ENCODE measurements at places on chromosomes 3 and 15.

GRCh38 chr15:82048811-82049210, 3.0 kb upstream of the MEX3B start:
- DNase-seq: no peak

DNA sequence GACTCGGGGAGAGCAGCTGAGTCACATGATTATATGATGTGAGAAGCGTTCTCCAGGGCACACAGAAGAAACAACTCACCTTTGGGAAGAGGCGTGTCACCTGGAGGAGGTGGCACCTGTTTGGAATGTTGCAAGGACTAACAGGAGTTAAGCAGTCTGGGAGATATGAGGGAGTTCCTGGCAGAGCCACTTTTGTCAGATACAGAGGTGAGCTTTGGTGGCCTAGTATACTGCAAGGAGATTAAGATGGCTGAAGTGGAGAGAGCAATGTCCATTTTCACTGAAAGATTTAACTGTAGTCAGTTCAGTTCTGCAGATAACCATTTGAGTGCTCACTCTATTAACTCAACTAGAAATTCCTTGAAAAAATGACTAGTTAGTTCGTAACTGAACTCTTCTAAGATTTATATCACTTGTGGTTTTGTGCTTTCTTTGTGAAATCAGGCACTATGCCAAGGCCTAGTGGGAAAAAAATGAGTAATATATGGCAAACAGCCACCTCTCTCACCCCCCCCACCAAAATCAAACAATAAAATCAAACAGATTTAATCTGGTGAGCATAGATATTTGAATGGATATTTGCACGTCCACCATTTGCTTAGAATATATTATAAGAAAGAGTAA, 61.3 kb downstream of the CRYBG3 start:
- DNase-seq: peak; percentile 13

GRCh38 chr15:62052713-62053112, 7.5 kb downstream of the VPS13C start:
- no peak for DNase-seq

DNA sequence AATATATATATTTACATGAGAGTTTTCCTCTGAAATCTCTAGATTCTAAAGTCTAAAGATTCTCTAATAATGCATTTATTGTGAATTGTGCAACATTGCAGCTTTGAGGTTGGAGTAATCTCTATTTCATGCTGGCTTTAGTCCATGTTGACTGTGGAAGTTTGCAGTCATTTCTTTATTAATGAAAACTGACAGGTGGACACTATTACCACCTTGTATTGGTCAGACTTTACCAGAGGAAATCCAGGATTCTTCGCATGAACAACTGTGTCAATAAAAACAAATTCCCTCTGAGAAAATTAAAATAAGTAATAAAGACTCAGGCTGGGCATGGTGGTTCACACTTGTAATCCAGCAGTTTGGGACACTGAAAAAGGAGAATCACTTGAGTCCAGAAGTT, 274.1 kb downstream of the SHQ1 start:
- no peak for DNase-seq

DNA sequence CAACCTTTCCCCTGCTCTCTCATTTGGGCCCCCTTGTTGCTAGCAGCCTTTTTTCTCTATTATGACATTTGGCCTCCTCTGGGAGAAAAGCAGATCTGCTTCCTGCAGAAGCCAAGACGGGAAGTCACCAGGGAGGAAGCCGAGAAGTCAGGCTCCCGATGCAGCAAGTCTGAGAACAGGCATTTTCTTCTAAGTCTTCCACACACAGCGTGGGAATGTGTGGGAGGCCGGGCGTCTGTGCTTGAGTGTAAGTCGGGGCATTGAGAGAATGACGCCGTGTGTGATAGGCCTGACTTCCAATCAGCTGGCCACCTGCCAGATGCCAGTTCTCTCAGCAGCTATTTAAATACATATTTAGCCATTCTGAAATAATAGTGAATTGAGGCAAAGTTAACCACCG, 75.8 kb upstream of the FAM98B start:
- no peak for DNase-seq

DNA sequence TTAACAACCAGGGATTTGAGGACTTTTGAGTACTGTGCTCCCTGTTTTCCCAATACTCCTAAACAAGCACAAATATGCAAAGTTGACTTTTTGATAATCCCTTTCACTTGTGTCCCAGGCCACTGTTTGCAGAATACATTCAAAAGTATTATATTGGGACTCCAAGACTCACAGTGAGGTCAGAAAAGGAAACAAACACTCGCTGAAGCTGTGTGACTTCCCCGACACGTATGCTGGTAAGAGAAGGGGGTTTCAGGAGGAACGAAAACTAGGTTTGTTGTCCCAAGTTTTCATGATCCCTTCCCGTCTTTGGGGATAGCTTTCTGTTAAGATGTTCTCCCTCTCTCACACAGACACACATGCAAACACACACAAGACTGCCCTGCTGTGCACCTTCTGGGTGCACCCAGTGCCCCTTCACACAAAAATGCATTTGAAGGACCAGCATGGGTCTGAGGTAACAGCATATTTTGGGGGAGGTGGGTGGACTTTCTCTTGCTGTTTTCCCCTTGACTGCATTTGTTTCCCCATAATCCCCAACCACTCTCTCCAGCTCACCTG, 225.2 kb upstream of the PRICKLE2 start:
- no peak for DNase-seq

DNA sequence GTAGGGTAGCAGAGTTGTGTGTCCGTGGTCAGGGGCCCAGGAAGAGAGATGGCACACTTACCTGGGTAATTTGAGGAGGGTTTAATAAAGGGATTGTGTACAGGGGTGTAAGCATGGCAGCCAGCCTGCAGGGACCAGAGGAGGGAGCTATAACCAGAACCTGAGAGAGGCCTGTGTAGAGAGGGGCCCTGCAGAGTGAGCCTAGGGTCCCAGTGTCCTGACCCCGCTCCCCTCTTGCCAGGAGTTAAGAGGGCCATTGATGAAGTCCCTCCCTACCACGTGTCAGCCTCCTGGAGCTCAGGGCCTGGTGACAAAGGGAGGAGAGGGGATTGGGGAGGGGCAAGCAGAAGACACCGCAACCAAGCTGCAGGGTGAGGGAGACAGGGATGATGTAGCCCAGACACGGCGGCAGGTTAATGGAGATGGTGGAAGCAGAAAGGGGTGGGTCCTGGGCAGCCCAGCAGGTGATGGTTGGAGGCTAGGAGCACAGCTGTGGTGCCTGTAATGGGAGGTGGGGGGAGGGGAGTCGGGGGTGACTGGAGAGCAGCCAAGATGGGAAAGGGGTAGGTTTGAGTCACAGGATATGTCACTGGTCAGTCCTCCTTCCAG, 165.4 kb upstream of the TOPAZ1 start:
- no peak for DNase-seq

- DNase-seq: no peak
These were observed 540.3 kb upstream of the CCDC54 start for GRCh38 chr3:106836906-106837305.

DNA sequence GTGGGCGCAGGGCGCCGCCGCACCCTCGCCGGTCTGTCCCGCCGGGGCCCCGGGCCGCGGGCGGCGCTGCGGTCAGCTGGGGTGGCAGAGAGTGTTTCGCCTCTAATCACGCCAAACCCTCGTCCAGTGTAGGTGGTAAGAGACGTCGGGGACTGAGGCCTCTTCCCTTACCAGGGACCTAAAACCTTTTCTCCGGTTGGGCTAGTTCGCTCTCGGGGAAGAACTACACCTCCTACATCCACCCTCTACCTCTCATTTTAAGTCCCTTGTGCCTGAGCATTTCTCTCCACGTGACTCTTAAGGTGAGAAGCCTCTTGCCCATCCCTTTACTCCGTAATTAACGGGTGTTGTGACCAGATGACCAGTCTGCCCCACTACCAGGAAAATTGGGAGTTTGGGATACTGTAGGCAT, 520 bp downstream of the TMEM42 start:
- no peak for DNase-seq

DNA sequence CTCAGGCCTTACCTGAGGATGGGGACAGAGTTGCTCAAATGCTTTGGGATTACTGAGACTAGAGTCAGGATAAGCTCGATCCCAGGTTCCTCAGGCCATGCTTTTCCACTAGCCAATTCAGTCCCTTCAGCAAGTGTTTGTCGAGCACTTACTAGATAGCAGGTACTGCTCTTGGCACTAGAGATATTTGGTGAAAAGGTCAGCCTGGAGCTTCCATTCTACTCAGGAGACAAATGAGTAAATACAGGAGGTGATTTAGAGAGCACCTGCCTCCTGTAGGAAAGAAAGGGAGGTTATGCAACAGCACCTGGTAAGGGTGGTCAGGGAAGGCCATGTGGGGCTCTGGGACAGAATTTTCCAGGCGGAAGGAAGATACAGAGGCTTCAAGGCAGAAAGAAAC, 99.9 kb downstream of the CACNA1D start:
- DNase-seq: no peak

GRCh38 chr3:155568295-155568694, 176.6 kb downstream of the PLCH1 start:
- DNase-seq: no peak

DNA sequence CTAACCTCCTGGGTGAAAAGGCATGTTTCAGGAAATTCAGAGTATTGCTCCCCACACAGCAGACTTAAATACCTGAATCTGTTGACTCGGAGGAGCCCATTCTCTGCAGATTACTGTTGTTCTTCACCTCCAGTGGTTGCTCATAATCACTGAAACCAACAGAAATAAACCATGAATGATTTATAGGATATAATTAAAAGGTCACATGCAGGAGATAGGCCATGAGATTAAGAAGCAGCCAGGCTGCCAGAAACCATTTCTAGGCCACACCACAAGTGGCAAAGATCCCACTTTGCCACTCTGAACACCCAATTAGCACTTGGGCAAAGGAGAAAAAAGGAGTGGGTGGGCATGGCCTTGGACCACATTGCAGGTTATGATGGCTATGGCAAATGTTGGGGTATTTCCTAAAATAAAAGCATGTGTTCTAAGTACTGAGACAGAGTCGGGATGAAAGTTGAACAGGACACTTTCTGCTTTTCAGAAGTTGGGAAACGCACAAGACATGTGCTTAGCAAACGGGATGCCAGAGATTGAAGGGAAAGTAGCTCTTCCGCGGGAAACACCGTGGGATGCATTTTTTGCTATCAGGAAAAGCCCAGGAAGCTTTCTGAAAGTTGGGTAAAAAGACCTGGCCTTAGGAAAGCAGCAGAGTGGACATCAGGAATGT, 1.5 kb downstream of the CDC25A start:
- DNase-seq: no peak

DNA sequence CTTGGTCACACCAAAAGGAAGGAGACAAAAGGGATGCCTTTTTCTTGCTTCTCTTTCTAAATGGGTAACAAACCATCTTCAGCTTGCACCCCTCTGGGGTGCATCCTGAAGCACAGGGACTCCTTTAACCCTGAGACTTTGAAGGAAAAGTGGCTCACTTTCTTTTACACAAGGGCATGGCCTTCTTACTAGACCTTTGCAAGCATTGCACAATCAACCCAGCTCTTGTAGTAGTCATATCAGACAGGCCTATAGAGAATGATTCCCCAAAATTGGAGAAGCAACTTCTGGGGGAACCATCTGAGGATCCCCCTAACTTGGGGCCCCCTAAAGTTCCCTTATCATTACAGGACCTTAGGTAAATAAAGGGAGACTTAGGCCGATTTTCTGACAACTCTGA, 56.1 kb upstream of the GK5 start:
- no peak for DNase-seq

GRCh38 chr3:150083655-150084042, 113.0 kb upstream of the PFN2 start:
- no peak for DNase-seq

DNA sequence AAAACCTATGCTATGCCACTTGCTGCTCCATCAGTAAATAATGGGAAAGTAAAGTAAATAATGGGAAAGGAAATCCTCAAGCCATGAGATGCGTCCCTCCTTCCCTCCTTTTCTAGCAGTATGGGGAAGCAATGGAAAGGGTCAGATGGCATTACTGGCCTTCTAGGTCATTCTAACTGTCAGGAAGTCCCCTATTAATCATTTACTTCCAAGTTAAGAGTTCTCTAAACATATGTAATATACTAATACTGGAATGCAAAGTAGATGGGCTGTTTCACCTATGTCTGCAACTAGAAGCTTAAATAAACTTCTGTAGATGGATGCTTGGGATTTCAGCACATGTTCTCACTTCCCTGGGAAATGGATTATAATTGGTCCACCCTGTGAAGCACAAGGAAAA, 55.9 kb downstream of the MDFIC2 start:
- DNase-seq: no peak

- DNase-seq: no peak
These were observed 11.6 kb upstream of the DLL4 start for GRCh38 chr15:40917585-40917984.

GRCh38 chr15:64456634-64457108, 3.7 kb upstream of the ZNF609 start:
- DNase-seq: no peak

- no peak for DNase-seq
These were observed 272.6 kb downstream of the SUCLG2 start for GRCh38 chr3:67381667-67382272.

DNA sequence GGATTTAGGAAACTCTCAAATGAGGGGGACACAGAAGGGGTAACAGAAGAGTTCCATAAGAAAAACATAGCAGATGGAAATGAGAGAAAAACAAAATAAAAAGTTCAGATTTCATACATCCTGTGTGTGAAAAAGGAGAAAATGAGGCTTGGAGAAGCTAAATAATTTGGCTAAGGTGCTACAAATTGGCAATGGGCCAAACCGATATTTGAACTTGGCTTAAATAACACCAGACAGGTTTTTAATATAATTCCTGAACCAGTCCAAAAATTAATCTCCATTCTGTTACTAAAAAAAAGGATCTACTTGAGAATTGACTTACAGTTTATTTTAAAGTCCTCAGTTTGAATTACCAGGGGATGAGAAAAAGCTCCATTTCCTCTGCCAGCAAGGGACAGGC, 342.9 kb upstream of the DPH6 start:
- no peak for DNase-seq

DNA sequence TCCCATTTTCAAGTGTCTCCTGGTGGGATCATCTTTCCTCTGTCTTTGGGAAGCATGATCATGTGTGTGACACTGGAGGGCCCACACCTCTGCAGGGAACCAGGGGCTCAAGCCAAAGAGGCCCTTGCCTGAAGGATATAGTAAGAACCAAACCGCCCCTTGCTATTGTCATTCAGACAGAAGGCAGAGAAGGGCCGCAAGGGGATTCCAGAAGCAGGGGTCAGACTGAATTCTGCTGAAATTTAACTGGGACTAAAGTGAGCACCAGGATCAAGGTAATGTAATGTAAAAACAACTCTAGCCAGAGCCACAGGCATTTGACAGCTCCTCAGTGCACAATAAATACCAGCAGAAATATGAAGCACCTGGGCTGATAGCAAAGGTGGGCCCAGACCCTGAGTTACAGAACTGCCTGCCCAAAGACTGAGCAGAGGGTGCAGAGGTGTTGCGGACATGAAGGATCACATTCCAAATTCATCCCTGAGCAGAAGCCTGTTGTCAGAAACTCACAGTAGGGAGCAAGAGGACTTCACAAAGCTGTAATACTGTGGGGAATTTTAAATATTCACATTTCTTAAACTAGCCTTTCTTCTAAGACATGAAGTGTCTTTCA, 46.0 kb upstream of the RASGRF1 start:
- no peak for DNase-seq

- no peak for DNase-seq
These were observed 490.0 kb downstream of the NAALADL2 start for GRCh38 chr3:175349168-175349567.

Data from stimulated activated CD4-positive, alpha-beta T cell treated with anti-CD3 and anti-CD28 coated beads, TNF-alpha, amount 100 ng/mL, for 48 hours (primary cell).